K562 (cell line): ENCODE measurements at places on chromosomes 5 and 9. TPM values are rescaled to one million over a fixed set of nuclear protein-coding genes. Genes with fewer than 3 reads are reported as not detected.

DNA sequence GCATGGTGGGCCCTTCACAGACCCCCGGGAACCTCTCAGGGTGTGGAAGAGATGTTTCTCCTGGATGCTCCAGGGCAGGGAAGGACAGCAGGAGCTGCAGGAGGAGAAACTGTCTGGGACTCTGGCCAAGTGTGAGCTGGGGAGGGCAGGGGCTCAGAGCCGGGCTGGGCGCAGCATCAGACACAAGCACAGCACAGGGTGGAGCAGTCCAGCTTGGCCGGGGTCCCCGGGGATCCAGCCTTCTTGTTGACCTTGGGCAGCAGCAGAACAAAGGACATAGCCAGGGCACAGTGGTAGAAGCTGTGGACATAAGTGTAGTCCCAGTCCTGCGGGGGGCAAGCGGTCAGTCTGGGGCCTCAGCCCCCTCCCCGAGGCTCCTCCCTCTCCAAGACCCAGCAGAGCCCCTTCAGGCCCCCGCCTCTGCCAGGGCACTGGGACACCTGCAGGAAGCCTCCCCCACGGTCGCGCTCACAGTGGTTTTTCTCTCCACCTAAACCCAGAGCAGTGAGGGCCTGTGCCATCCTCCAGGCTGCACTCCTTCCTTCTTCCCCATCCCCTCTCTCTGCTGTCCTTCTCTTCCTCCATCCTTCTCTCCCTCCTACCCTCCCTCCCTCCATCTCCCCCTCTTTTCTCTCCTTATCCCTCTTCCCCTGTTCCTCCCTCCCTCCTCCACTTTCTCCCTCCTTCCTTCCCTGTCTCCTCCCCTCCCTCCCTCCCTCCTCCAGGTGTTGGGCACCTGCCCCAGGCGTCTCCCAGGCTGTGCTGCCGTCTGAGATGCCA is 10.1 kb downstream of the MYMK start:
- no peaks in the 10 kb centered on the region; the same call in 2 of the 3 replicates for H3K36me3 ChIP-seq
- no peak overlapping the region for H3K27ac ChIP-seq
- H3K4me1 ChIP-seq = peaks cover 23% of the 10 kb centered on the region
- H3K27me3 ChIP-seq = peaks cover 26% of the 10 kb centered on the region
- no peak overlapping the region for H3K4me3 ChIP-seq

Gene CCNJL
- 0.04 and 0.13 TPM in 2 replicates for total RNA-seq

- H3K4me3 ChIP-seq = no peak overlapping the region
- H3K4me1 ChIP-seq = no peaks in the 10 kb centered on the region
These were observed 82.3 kb downstream of the SECISBP2 start for GRCh38 chr9:89400403-89401116.

- no peaks in the 10 kb centered on the region for H3K27me3 ChIP-seq
- H3K36me3 ChIP-seq = no peaks in the 10 kb centered on the region
- H3K4me1 ChIP-seq = no peaks in the 10 kb centered on the region
- no peak overlapping the region for H3K27ac ChIP-seq
- no peak overlapping the region for H3K4me3 ChIP-seq
- no peak for DNase-seq
These were observed 193.2 kb downstream of the ADAMTSL1 start for GRCh38 chr9:18666986-18667772.

DNA sequence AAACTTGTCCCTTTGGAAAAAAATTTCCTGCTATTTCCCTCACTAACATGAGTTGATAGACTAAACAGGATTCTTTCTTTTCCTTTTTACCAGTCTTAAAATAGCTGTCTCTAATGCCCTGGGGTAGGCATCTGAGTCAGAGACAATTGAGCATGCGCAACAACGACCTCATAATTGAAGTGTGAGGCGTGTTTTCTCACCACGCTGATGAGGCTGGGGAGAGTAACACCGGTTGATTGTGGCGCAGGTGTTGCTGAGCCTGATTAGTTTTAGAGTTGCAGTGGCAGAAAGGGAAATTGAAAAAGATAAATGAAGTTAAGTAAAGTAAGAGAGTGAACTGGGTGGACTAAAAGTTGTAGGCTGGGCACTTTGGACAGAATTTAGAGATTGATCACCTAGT is 213.7 kb downstream of the TLR4 start:
- no peak overlapping the region for H3K27ac ChIP-seq
- no peaks in the 10 kb centered on the region for H3K36me3 ChIP-seq
- no peak overlapping the region for H3K4me3 ChIP-seq
- no peaks in the 10 kb centered on the region for H3K4me1 ChIP-seq
- no peak for DNase-seq

GRCh38 chr5:61289241-61289640 is 42.8 kb upstream of the ZSWIM6 start:
- H3K27me3 ChIP-seq = peaks cover 17% of the 10 kb centered on the region
- no peak overlapping the region for H3K4me3 ChIP-seq
- no peaks in the 10 kb centered on the region for H3K4me1 ChIP-seq
- no peak overlapping the region for H3K27ac ChIP-seq

DNA sequence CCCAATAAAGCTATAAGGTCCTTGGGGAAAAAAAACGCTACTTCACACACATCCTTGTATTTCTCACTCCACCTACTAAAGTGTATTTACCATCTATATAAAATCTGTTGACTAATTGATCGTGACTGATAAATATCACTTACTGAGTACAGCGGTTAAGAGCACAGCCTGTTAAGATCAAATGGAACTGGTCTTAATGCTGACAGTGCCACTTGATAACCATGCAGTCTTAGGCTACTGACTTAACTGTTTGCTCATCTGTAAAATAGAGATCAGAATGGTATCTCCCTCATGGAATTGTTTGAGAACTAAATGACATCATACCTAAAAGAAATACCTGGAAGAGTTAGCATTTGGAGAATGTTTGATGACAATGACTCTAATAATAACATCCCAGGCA is 67.5 kb downstream of the ZFAND5 start:
- no peak overlapping the region for H3K27ac ChIP-seq
- no peak for DNase-seq
- H3K4me3 ChIP-seq = no peak overlapping the region
- no peaks in the 10 kb centered on the region; the same call in 2 of the 3 replicates for H3K4me1 ChIP-seq
- H3K36me3 ChIP-seq = no peaks in the 10 kb centered on the region

- H3K27me3 ChIP-seq = no peaks in the 10 kb centered on the region
- DNase-seq = no peak
- no peaks in the 10 kb centered on the region for H3K36me3 ChIP-seq
- H3K4me3 ChIP-seq = no peak overlapping the region
- no peak overlapping the region for H3K27ac ChIP-seq
These were observed 180.4 kb upstream of the ACTBL2 start for GRCh38 chr5:57662991-57663390.

Gene SGCD
- total RNA-seq = 0.02 TPM in 1 of 2 replicates, not detected in the other

DNA sequence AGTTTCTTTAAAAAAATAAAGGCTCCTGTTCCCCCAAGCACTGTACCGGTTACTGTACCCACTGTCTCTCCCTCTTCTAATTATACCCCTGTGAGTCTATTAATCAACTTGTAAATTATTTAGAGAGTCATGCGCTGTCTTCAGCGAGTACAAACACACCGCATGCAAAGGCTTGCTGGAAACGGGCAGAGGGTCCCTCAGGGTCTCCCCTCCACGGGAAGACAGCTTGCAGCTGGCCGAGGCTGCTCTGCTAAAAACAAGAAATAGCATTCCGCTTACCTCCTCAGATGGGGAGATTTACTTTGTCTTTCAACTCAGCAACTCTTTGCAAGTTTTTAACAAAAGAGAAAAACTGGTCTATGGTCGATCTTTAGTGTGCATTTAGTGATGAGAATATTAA is 71.8 kb downstream of the AK8 start:
- H3K4me1 ChIP-seq = peaks cover 8% of the 10 kb centered on the region
- H3K27me3 ChIP-seq = peaks cover 56% of the 10 kb centered on the region
- H3K27ac ChIP-seq = no peak overlapping the region
- no peaks in the 10 kb centered on the region for H3K36me3 ChIP-seq
- DNase-seq = no peak

GRCh38 chr5:135359374-135360165 is 39.5 kb downstream of the MACROH2A1 start:
- peaks cover 87% of the 10 kb centered on the region for H3K36me3 ChIP-seq
- H3K27ac ChIP-seq = no peak overlapping the region
- DNase-seq = no peak

DNA sequence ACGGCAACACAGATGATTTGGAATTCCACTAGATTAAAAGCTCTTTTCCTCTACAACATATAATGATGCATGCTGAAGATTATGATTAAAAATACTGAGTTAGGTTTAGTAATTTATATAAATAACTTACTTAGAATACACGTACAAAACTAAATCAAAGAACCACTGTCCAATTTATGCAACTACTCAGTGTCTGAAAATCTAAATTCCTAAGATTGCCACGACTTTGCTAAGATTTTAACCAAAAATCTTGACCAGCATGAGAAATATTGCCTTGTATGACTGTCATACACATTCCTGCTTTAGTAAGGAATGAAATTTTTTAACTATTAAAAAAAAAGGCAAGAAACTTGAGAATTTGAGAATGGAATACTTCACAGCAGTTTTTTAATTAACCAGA is 292.4 kb downstream of the ZNF608 start:
- no peaks in the 10 kb centered on the region for H3K36me3 ChIP-seq
- no peaks in the 10 kb centered on the region for H3K4me1 ChIP-seq
- H3K4me3 ChIP-seq = no peak overlapping the region
- DNase-seq = no peak

GRCh38 chr9:129781981-129782380 is 21.0 kb upstream of the TOR1B start:
- peaks cover 9% of the 10 kb centered on the region for H3K4me1 ChIP-seq
- H3K36me3 ChIP-seq = no peaks in the 10 kb centered on the region
- no peak for DNase-seq
- no peaks in the 10 kb centered on the region for H3K27me3 ChIP-seq
- H3K27ac ChIP-seq = no peak overlapping the region

DNA sequence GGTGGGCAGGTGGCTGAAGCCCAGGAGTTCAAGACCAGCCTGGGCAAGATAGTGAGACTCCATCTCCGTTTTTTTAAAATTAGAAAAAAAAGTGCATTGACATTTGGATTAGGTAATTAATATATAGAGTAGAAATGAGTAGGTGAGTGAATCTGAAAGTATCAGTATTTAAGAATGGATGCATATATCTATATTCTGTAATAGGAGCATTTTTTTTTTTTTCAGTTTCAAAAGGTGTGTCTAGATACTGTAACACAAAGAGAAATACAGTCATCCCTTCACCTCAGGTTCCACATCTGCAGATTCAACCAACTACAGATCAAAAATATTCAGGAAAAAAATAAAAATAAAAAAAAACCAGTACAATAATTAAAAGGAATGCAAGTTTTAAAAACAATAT is 50.8 kb downstream of the RBM27 start:
- no peak overlapping the region for H3K27ac ChIP-seq
- H3K27me3 ChIP-seq = no peaks in the 10 kb centered on the region
- H3K4me3 ChIP-seq = no peak overlapping the region
- H3K4me1 ChIP-seq = no peaks in the 10 kb centered on the region

GRCh38 chr9:29806937-29807618 is 2233.8 kb upstream of the C9orf72 start:
- H3K36me3 ChIP-seq = no peaks in the 10 kb centered on the region
- H3K27ac ChIP-seq = no peak overlapping the region
- no peak for DNase-seq
- H3K4me3 ChIP-seq = no peak overlapping the region

Gene GABRA6
- total RNA-seq = not detected in 2 replicates

DNA sequence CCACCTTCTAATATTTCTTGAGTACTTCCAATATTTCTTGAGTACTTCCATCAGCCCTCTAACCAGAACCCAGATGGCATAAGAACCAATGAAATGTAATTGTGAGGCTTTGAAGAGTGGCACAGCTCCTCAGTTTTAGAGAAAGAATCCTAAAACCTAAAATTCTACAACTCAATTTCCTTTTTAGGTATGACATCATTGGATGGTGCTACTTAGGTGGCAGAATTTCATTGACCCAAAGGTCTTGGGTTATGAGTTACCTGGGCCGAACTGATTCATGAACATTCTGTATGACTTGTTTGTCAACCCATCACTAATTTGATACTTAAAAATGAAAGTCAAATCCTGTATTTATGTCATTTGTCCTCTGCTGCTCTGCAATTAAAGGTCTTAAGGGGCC is 13.1 kb downstream of the HMGCS1 start:
- no peak for DNase-seq
- H3K4me1 ChIP-seq = peaks cover 9% of the 10 kb centered on the region
- peaks cover 95% of the 10 kb centered on the region for H3K36me3 ChIP-seq
- H3K27ac ChIP-seq = no peak overlapping the region

Gene PCDH1
- total RNA-seq = 3.2 and 3.6 TPM in 2 replicates

Gene ARHGEF39
- 15.1 and 16.1 TPM in 2 replicates for total RNA-seq

Gene RORB
- not detected in 2 replicates for total RNA-seq

DNA sequence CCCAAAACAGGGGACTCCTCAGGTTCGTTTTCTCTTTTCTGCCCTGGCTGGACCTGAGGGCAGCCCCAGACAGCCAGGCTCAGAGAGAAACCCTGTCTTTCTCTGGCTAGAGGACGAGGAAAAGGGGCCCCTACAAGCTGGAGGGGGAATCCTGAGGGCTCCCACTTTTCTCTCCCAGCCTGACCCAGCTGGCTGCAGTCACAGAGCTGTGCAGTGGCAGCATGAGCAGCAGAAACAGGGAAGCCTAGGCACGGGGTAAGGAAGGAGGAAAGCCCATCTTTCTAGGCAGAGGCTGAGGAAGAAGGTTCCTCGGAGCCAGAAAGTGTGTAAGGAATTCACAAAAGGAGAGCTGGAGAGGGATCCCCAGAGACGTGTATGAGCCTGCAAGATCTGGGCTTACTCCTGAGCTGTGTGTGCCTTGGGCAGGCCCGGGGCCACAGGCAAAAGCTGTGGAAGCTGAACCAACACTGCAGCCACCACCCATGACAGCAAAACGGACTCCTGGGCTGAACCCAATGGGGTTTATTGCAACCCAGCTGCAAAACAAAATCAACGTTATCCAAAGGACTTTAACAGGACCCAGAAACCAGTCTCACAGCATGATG is 16.2 kb downstream of the CAMSAP1 start:
- no peaks in the 10 kb centered on the region for H3K27me3 ChIP-seq
- no peak for DNase-seq
- H3K4me3 ChIP-seq = no peak overlapping the region
- no peaks in the 10 kb centered on the region; the same call in 2 of the 3 replicates for H3K36me3 ChIP-seq
- H3K27ac ChIP-seq = no peak overlapping the region

DNA sequence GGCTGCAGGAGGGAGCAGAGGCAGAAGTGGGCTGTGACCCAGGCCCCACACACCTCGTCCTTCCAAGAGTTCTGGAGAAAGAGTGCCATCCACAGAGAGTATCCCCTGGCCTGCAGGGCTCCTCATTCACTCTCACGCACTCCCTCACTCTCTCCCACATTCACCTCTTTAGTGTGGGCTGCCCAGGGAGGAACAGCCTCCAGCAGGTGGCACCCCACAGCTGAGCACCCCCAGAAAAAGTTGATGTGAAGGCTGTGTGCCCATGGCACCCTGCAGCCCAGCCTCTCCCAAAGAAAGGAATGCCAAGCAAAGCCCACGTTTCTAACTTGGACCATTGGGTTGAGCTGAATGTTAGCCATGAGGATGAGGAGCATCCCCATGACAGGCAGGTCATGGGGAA is 4.5 kb upstream of the SHC3 start:
- no peak for DNase-seq
- 0 out of 2 replicates have a peak, but pooled peaks cover 3% of the 10 kb centered on the region for H3K4me1 ChIP-seq
- H3K36me3 ChIP-seq = no peaks in the 10 kb centered on the region
- no peak overlapping the region for H3K27ac ChIP-seq
- no peak overlapping the region for H3K4me3 ChIP-seq
- peaks cover 16% of the 10 kb centered on the region for H3K27me3 ChIP-seq

Gene C1QTNF3
- total RNA-seq = 0.96 and 1.8 TPM in 2 replicates

Gene LURAP1L
- not detected in 2 replicates for total RNA-seq

Gene GARNL3
- total RNA-seq = 1.2 and 2.5 TPM in 2 replicates

GRCh38 chr9:136526625-136527066 is 19.2 kb downstream of the NOTCH1 start:
- no peak overlapping the region for H3K4me3 ChIP-seq
- no peaks in the 10 kb centered on the region for H3K27me3 ChIP-seq
- peaks cover 4% of the 10 kb centered on the region; the same call in 1 of the 3 replicates for H3K36me3 ChIP-seq
- peak; percentile 31 for DNase-seq

Gene FPGS
- total RNA-seq = 85.1 and 90.2 TPM in 2 replicates
